Testis (tissue), 5 donors: ENCODE measurements at places on chromosomes 5 and 9. TPM values are rescaled to one million over a fixed set of nuclear protein-coding genes. Genes with fewer than 3 reads are reported as not detected.

DNA sequence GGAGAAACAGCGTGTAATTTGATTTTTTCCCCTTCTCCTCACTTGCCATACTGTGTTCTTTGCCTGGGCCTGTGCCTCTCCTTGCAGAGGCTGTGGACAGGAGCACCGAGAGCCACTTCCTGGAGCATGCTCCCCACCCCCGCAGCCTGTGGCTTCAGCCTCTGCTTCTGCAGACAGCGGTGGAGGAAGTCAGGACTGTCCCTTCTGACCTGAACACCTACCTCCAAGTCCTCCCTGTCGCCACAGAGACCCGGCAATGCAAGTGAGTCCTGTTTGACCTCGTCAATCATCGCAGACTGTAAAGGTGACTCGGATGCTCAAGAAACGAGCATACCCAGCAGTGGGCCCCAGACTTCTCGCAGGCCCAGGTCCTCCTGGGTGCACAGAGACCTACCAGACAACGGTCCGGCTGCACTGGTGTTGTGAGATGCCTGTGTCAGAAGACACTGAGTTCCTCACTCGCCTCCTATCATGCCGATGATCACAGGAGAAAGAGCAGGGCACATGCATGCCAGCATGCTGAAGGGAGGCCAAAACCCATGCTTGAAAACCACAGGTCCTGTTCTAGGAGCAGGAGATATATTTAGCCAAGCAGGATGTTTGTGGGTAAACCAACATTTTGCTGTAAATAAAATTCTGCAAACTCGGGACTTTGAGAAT is 198.8 kb downstream of the AUH start:
- peak; percentile 36 for DNase-seq

GRCh38 chr5:10509575-10509974 is 54.3 kb upstream of the ANKRD33B start:
- no peak for DNase-seq

DNA sequence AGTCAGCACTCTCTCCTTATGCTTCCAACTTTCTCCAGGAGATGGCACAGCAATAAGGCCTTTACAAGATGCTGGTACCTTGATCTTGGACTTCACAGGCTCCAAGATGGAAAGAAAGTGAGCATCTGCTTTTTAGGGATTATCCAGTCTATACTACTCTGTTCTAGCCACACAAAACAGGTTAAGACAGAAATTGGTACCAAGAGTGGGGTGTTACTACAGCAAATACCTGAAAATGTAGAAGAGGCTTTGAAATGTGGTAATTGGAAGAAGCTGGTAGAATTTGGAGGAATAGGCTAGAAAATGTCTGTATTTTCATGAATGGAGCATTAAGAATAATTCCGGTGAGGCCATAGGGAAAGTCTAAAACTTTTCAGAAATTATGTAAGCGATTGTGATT is 484.8 kb upstream of the GRIA1 start:
- no peak for DNase-seq

FAM221B gene
- 7.2 TPM for total RNA-seq

- DNase-seq: no peak
Observed at GRCh38 chr9:131329241-131329641, 39.7 kb downstream of the PLPP7 start.

OLFM1 gene
- total RNA-seq: 24.4 TPM

PPP3R2 gene
- total RNA-seq: 22.8 TPM

APC gene
- total RNA-seq: 39.4 TPM

GRCh38 chr5:80083101-80083890 is 48.1 kb downstream of the THBS4 start:
- peak; percentile 38 for DNase-seq

GPX8 gene
- 12.3 TPM for total RNA-seq

GRCh38 chr9:120932086-120932823 is 5.7 kb upstream of the TRAF1 start:
- DNase-seq: no peak

DNA sequence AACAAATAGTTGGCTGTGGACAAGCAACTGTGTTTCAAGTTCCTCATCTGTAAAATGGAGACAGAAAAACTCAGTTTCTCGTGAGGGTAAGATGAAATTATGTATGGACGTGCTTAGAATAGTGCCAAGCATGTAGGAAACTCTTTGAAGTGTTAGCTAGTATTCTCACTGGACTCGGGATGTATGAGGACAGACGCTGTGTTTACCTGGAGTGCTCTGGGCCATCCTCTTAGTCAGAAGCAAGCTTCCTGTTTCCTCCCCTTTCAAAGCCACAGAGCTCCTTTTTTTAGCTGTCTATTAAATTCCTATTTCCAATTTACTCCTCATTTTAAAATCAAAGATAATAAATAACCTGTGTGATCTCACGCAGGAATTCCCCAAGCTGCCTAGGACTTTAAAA is 23.8 kb upstream of the IQGAP2 start:
- DNase-seq: no peak

DNA sequence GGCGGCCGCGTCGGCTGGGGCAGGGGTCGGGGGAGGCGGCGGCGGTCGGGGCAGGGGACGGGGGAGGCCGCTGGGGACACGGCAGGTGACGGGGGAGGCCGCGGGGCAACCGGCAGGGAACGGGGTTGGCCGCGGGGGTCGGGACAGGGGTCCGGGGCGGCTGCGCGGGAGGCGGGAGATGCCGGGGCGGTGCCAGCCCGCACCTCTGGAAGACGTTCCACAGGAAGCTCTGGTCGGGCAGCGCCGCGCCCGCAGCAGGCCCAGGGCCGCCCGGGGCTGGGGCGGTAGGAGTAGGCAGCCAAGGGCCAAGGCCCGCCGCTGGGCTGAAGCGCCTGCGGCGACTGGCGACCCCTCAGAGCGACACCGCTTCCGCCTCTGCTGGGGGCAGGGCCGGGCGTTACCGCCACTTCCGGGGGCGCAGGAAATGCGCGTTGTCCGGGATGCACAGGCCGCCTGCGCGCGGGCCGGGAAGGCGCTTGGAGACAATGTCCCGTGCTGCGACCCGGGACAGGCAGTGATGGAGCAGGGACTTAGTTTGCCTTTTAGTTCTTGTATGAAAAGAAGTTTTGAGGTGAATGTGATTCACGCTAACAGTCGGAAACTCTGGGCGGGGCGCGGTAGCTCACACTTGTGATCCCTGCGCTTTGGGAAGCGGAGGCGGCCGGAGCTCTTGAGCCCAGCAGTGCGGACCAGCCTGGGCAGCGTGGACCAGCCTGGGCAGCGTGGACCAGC is 110.0 kb upstream of the LPCAT1 start:
- peak; percentile 90 for DNase-seq

GRCh38 chr9:95028853-95029219 is 288.7 kb downstream of the FANCC start:
- no peak for DNase-seq

- no peak for DNase-seq
Observed at GRCh38 chr9:126116351-126117157, 210.1 kb upstream of the MVB12B start.

PHF24 gene
- 93.3 TPM for total RNA-seq

DNA sequence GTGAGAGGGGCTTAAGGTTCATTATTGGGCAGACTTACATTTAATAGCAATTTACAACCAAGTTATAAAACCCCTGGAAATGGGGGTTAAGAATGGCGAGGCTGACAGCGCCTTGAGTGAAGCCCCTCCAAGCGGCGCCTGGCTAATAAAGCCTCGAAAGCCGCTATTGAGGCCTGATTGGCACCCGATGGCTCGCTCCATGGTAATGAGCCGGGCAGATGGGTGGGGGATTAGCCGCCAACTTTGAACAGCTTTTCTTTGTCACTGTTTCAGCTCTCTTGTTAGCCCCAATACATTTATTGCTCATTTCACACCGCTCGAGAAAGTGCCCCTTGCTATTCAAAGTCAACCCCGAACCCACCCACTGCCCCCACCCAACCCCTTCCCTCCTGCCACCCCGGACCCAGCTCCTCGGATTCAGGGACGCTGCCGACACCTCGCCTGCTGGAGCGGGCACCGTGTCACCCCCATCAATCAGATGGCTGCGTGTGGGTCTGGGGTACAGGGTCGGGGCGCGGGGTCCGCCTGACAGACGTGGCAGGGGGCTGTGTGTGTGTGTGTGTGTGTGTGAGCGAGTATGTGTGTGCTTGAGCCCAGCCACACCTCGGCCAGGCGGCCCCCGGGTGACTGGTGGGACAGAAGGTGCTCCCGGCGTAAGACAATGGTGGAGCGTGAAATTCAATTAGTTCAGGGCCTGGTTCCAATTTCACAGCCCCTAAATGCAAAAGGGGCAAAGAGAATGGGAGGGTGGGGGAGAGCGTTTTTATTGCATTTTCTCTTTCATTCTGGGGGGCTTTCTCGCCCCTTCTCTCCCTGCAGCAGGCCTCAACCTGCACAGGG is 34.2 kb downstream of the ASS1 start:
- DNase-seq: no peak

DNA sequence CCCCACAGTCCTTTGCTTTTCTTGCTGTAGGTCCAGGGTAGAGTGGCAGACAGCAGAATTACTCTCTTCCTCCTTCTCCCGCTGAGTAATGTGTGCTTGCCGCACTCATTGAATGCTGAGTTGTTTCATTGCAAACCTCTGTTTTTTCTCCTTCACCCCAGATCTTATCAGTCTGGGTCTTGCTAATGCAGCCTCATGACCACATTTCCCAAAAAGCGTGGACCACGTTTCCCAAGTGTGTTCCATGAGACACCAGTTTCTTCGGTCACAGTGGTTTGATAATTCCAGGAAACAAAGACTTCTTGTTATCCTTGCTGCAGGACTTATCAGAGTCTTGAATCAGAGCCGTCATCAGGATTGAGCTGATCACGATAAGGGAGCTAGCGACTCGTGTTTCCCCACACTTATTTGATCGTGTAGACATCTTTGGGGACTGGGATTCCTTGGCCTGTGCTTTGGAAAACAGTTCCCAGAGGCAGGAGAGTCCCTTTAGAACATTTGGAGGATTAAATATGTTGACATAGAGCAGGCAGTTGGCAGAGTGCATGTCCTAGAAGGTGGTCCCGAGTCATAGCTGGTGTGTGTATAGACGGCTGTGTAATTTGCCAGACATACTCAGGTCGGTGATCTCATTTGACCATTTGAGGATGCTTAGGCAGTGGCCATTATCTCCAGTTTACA is 4.4 kb downstream of the LRRC8A start:
- no peak for DNase-seq

- peak; percentile 62 for DNase-seq
Observed at GRCh38 chr9:113989017-113989713, 88.9 kb downstream of the AMBP start.

- DNase-seq: no peak
Observed at GRCh38 chr9:93949694-93950449, 5.3 kb downstream of the BARX1 start.

- DNase-seq: peak; percentile 91
Observed at GRCh38 chr9:93119953-93120845, 13.9 kb downstream of the NINJ1 start.

GRCh38 chr5:107359033-107359915 is 311.5 kb downstream of the EFNA5 start:
- no peak for DNase-seq

GRCh38 chr5:149969181-149969930 is 8.8 kb downstream of the SLC26A2 start:
- no peak for DNase-seq

- DNase-seq: no peak
Observed at GRCh38 chr9:95433096-95433819, 83.5 kb downstream of the PTCH1 start.

- DNase-seq: no peak
Observed at GRCh38 chr9:84054341-84055010, 73.9 kb downstream of the RMI1 start.

ZNF454 gene
- total RNA-seq: 6.8 TPM

- DNase-seq: peak; percentile 91
Observed at GRCh38 chr9:34126207-34127034, at the start of gene DCAF12. Gene DCAF12, minus strand, starts transcription at chr9:34126698. Its CDS starts 267 bp downstream, at chr9:34126431.

DDX4 gene
- 116 TPM for total RNA-seq

DNA sequence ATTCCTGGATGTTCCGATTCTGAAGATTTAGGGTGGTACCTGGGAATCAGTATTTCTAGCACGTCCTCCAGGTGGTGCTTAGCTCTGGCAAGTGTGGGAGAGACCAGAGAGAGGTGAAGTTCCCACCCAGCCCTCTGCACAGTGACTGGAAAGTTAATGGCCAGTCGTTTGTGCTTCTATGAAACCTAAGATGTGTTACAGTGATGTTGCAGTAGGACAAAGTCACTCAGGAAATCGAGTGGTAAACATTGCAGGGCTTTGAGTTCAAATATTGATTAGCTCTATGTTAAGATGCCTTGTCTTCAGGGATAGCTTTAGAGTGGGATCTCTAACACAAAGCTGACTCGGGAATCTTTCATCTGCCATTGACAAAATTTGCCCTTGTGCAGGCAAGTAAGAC is 55.6 kb downstream of the PIK3R1 start:
- no peak for DNase-seq

ADGRD2 gene
- 0.74 TPM for total RNA-seq

CCNI2 gene
- 2.7 TPM for total RNA-seq

GRCh38 chr5:136295914-136296313 is 69.4 kb downstream of the TRPC7 start:
- no peak for DNase-seq

FAM169A gene
- 58.6 TPM for total RNA-seq

CLK4 gene
- 55.1 TPM for total RNA-seq

DNA sequence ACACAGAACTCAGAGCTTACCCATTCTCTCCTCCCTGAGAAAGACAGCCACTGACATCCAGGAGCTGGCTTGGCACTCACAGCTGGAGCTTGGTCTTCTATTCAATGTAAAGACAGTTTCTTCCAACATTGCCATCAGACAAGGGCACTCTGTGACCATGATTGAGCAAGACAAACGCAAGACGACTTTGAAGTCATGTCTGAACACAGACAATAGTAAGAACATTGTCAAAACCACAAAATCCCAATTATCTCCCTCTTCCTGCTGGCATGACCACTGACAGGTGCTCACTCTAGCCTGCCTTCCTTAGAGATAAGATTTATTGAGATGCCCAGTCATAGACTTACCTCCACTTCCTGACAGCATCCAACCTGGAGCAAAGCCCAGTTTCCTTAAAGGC is 328.0 kb downstream of the MSX2 start:
- DNase-seq: no peak

- no peak for DNase-seq
Observed at GRCh38 chr9:22840641-22841040, 394.0 kb downstream of the DMRTA1 start.

GPX3 gene
- total RNA-seq: 216 TPM

GRCh38 chr5:56737002-56737621 is 78.2 kb upstream of the MAP3K1 start:
- DNase-seq: no peak

PCDHA9 gene
- 2.3 TPM for total RNA-seq

GRCh38 chr5:141877356-141878185 is 639 bp downstream of the PCDH1 start:
- peak; percentile 23 for DNase-seq

DNA sequence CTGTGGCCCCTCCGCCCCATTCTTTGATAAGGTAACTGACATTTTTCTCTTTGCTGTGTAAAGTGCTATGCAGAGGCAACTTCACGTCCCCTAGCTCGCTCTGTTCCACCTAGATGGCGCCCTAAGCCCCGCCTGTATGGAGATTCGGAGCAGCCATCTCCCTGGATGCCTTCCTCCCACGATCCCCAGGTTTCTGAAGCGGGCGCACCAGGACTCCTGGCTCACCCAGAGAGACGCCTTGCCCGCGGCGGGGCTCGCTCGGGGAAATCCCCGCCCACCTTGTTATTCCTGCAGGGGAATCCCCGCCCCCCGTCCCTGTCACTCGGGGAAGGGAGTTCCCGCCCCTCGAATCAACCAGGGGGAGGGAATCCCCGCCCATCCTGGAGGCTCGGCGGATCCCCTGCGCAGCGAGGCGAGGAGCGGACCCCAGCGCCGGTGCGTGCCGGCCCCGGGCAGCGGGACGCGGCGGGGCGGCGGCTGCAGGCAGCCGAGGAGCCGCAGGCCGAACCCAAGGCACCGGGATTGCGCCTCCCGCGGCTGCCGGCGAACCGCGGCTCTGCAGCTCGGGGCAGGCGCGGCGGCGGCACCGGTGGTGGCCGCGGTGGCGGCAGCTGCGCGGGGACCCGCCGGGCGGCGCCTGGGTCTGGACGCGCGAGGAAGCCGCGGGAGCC is at the start of gene PDZD2:
Gene PDZD2, plus strand, starts transcription at position 384 of the 671 bp plus-strand sequence.
- peak; percentile 82 for DNase-seq
